NCI-H69 (cell line): ENCODE measurements at places on chromosomes 12 and 14.

- DNase-seq: peak; percentile 68
Observed at GRCh38 chr14:56195223-56195622, 77.0 kb downstream of the PELI2 start.

DNA sequence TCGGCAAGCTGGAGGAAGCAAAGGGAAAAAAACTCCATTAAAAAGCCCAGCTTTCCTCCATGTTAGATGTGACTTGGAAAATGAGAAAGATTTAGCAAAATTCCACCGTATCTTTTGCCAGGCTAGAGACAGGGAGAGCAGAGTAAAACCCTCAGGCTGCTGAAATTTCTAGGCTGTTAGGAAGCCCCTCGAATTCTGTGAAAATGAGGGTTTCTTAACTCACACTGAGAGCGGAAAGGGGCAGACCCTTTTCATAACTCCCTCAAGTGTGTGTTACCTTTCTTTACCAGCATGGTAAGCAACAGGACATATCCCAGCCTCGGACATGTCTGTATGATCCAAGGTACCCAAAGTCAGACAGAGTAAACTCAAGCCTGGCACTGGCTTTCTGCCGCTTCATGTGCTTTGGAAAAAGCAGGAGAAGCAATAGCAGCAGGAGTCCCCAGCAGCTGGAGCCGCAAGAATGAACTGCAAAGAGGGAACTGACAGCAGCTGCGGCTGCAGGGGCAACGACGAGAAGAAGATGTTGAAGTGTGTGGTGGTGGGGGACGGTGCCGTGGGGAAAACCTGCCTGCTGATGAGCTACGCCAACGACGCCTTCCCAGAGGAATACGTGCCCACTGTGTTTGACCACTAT, at the start of gene RHOJ:
TSS of gene RHOJ (plus strand) at position 37 of the 637 bp plus-strand sequence. CDS start at position 464, 427 bp downstream.
- peak; percentile 90 for DNase-seq

GRCh38 chr12:106893451-106893850, 62.3 kb upstream of the TMEM263 start:
- peak; percentile 26 for DNase-seq

DNA sequence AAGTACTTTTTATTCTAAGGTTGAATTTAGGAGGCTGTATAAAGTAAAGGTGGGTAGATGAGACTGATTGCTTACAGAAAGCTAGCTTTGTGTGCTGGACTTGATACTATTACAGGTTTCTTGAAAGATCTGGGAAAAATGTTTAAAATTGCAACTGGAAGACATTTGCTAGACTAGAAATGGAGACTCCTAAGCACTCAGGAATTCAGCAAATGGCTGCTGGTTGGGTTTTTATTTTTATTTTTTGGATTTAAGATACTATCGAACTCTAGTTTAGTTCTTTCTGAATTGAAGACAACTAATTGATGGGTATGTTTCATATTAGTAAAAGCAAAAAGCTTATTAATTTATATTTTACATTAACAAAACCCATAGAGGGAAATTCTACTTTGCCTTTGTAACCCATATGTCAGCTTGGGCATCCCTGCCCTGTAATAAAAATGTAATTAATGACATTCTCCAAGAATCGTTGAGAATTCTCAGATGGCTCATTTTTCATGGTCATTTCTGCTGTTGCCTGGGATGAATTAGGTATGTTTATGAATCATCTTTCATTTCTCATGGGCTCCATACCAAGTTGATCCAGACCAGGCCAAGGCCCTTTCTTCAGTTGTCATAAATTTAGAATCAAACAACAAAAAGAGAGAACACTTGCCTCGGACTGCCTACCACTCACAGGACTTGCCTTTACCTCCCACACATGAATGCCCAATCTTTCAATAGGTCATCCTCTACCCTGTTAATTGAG, 102.1 kb downstream of the ERGIC2 start:
- no peak for DNase-seq

GRCh38 chr12:64716839-64717455, 42.3 kb downstream of the GNS start:
- DNase-seq: no peak

DNA sequence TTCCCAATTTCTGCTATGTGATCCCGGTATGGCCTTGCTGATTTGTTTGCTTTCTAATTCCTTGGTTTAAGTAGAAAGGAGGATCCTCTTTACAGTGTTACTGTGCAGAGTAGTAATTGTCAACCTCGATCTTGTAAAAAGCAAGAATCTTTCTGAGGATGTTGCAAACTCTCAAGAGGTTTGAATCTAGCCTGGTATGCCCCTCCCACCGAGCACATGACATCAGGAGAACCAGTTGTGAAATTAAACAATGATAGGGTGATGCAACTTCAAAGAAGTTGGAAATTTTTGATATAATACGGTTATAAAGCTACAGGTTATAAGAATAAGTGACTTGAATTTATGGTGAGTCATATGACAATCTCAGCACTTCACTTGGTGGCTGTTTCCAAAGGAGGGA, 35.0 kb upstream of the FUT8 start:
- DNase-seq: no peak

DNA sequence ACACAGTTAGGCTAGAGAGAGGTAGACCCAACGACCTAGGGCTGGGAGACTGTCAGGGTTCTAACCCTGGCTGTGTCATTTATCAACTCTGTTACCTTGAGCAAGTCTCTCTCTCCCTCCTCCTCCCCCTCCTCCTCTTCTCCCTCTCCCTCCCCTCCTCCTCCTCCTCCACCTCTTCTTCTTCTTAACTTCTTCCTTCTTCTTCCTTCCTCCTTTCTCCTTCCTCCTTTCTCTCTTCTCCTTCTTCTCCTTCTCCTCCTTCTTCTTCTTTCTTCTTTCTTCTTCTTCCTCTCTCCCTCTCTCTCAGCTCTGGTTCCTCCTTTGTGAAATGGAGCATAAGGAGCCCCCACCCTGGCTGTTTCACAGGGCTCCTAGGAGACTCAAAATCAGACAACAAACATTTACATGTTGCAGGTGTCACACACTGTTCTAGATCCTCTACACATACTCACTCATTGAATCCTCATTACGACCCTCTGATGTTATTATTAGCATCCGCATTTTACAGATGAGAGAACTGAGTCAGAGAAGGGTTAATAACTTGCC, 2.2 kb upstream of the KCNH3 start:
- DNase-seq: no peak

- peak; percentile 68 for DNase-seq
Observed at GRCh38 chr12:26126340-26127284, 1.8 kb upstream of the BHLHE41 start.

DNA sequence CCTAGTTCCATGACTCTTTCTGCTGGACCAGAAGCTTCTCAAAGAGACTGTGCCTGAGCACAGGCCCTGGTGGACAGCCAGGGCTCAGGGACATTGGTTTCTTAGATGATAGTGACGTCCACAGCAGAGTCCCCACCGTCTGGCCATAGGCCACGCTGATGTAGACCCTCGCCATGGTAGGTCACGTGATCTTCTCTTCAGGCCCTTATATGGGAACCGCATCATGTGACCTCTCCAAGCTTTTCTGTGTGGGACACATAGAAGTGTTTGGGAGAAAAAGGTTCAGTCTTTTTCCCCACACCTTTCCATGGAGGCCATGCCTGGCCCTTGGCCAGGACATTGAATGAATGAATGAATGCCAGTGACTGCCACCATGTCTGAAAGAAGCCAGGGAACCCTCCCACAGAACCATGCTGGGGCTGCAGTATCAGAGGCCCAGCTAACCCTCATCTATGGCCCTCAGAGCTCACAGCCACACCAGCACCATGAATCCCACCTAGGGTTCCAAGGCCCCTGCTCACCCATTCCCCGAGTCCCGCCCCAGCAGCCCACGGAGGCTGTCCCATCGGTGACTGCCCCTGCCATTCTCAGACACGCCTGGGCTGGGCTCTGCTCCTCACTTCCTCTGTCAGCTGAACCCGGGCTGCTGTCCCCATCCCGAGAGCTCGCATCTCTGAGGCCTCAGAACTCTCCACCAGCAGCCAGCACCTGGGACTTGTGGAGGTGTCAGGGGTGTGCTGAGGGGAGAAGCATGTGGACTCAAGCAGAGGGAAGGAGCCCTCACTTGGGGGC, 292.1 kb downstream of the ADGRD1 start:
- no peak for DNase-seq

GRCh38 chr12:22230280-22230794, 104.2 kb downstream of the ST8SIA1 start:
- no peak for DNase-seq

DNA sequence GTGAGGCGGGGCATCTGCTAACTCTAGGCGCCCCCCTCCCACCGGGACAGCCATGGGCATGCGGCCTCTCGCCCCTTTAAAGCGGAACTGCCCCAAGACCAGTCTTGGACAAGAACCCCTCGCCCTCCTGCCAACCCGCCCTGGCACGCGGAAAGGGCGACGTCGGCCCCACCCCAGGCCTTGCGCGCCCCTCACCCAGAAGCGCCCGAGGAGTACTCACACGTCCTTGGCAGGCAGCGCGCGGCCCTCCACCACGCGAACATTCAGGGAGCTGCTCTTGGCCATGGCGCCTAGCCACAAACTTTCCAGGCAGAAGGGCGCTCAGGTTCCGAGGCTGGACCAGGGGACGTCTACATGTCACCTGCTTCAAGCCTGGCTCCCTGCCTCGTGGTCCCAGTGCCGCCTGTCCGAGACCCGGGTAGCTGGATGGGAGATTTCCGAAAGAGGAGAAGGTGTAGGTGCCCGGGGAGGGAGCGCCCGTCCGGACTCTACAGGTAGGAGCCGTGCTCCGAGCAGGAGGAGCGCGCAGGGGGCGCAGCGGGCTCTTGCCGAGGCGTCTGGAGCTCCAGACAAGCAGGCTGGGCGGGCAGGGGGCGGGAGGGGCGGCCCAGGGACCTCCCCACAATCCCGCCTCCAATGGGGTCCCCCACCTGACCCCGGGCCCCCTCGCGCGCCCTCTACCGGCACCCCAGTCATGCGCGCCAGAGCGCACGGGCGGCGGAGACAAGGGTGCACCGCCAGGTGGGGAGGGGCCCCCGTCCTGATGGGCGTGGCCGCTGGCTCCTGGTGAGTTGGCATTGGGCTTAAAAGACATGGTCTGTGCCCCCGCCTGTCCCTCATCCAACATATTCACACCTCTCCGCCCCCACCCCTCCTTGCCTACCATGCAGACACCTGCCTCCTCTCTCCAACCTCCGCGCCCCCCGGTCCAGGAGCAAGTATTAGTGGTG, at the start of gene RASAL1:
TSS of gene RASAL1 (minus strand) at position 584 of the 950 bp plus-strand sequence. CDS start at position 285, 299 bp downstream.
- DNase-seq: peak; percentile 94

DNA sequence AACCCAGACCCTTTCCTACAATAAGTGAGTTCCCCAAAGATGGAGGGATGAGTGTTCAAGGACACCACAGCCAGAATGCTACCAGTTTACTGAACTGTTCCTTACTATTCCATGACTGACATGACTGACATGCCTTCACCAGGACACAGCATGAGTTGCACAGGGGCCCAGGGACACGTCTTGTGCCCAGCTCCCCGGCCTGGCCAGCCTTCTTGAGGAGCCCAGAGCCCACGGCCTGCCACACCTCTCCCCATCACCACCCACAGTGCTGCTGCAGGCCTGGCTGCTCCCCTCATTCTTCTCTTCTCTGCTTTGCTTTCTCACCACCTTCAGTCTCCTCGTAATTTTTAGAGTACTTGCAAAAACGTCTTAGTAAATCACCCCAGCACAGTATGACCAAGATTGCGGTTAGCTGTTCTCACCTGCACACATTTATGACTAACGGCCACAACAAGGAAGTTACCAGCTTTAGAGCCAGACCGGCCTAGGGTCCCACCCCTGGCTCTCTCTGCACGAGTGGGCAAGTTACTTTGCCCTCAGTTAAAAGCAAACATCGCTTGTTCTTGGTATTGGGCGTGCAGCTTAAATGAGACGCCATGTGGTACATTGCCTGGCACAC, 18.5 kb downstream of the PPP2R5E start:
- DNase-seq: no peak

DNA sequence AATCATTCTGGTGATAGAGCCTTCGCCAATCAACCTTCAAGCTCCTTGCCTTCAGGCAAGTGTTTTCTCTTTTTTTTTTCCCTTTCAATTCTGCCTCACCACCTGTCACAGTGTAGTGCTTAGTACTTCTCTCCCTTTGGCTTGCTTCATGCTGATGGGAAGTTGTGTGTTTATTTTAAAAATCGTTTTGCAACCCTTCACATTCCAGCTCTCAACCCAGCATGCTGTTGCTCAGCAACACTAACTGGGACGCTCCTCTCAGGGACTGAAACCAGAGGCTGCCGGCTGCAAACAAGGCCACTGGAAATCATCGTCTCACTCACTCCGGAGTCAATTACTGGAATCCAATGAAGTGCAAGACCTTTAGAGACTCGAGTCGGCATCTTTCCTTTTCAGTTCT, 342.7 kb downstream of the PRKD1 start:
- DNase-seq: peak; percentile 96

DNA sequence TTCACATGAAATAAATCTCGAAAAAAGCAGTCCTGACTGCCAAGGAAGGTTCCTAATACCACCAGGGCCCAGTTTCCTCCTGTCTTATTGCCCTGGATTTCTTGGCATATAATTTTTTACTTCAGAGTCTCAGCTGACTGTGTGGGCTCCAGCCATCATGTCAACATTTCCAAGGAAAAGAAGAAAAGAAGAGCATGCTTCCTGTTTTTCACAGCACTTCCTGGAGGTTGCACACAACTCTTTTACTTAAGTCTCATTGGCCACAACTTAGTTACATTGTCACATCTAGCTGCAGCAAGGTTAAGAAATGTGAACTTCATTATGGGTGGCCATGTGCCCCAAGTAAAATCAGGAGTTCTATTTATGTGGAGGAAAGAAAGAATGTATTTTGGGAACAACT, 24.3 kb downstream of the DACT1 start:
- DNase-seq: peak; percentile 48

DNA sequence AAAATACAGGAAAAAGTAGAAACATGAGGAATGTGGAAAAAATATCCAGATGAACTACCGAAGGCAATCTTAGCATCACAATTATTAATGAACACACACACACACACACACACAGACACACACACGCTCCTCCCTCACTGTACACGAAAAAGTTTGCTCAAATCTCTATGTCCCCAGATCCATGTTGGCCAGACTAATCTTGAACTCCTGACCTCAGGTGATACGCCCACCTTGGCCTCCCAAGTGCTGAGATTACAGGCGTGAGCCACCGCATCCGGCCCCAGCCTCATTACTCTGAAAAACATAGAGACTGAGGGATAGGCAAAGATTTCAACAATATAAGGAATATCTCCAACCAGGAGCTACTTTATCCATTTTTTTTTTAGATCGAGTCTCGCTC, 17.2 kb downstream of the PITPNM2 start:
- DNase-seq: no peak

- DNase-seq: no peak
Observed at GRCh38 chr12:104010606-104011169, 39.3 kb downstream of the GLT8D2 start.

GRCh38 chr12:72365151-72365550, 93.0 kb downstream of the TRHDE start:
- no peak for DNase-seq
